CD4-positive, CD25-positive, alpha-beta regulatory T cell (primary cell): ENCODE measurements at places on chromosomes 2 and 18. TPM values are rescaled to one million over a fixed set of nuclear protein-coding genes. Genes with fewer than 3 reads are reported as not detected.
A peak's percentile ranks its signal among the peaks of the same experiment; 100 is the strongest.

The GNLY gene
- polyA plus RNA-seq: 8.7 TPM

The CFC1 gene
- not detected for polyA plus RNA-seq

The SRBD1 gene
- 7.4 TPM for polyA plus RNA-seq

The CD207 gene
- not detected for polyA plus RNA-seq

The SPP2 gene
- polyA plus RNA-seq: not detected

The EIF5B gene
- 3.9 TPM for polyA plus RNA-seq

The L3MBTL4 gene
- polyA plus RNA-seq: not detected

The GALNT3 gene
- 2.3 TPM for polyA plus RNA-seq

The PRSS56 gene
- not detected for polyA plus RNA-seq

GRCh38 chr2:97910403-97911205 is 85.1 kb downstream of the TMEM131 start:
- H3K27ac ChIP-seq: no peak overlapping the region
- no peaks in the 10 kb centered on the region for H3K4me1 ChIP-seq
- DNase-seq: no peak
- no peaks in the 10 kb centered on the region for H3K27me3 ChIP-seq
- no peak overlapping the region for H3K4me3 ChIP-seq
- peaks cover 24% of the 10 kb centered on the region for H3K36me3 ChIP-seq

DNA sequence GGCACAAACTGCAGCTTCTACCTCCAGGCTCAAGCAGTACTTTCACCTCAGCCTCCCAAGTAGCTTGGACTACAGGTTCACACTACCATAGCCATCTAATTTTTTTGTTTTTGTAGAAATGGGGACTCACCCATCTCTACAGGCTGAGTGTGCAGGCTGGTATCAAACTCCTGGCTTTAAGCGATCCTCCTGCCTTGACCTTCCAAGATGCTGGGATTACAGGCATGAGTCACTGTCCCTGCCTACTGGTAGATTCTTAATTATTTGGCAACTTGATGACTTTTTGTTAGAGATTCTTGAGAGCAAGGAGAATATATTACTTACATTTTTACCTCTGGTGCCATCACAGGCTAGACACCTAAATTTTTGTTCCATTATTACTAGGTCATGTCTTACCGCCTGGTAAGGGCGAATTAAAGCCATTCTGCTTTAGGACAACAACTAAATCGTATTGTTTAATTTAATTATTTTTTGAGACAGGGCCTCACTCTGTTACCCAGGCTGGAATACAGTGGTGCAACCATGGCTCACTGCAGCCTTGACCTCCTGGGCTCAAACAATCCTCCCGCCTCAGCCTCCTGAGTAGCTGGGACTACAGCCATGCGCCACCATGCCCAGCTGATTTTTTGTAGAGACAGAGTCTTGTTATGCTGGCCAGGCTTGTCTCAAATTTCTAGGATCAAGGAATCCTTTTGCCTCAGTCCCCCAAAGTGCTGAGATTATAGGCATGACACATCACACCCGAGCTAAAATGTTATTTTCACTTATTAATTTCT is 15.7 kb downstream of the DYNC1I2 start:
- no peak overlapping the region for H3K4me3 ChIP-seq
- H3K36me3 ChIP-seq: peaks cover 6% of the 10 kb centered on the region
- no peak for DNase-seq
- no peak overlapping the region for H3K27ac ChIP-seq

GRCh38 chr18:63236406-63236805 is 83.2 kb downstream of the BCL2 start:
- H3K4me3 ChIP-seq: no peak overlapping the region
- DNase-seq: no peak
- peaks cover 36% of the 10 kb centered on the region for H3K4me1 ChIP-seq
- no peaks in the 10 kb centered on the region for H3K27me3 ChIP-seq
- H3K27ac ChIP-seq: peak overlapping the region; percentile 14

GRCh38 chr2:106531676-106532214 is 44.6 kb downstream of the CD8B2 start:
- no peaks in the 10 kb centered on the region for H3K36me3 ChIP-seq
- H3K4me1 ChIP-seq: no peaks in the 10 kb centered on the region
- DNase-seq: no peak
- H3K27ac ChIP-seq: no peak overlapping the region

- no peak for DNase-seq
- H3K36me3 ChIP-seq: no peaks in the 10 kb centered on the region
- no peak overlapping the region for H3K4me3 ChIP-seq
- peaks cover 17% of the 10 kb centered on the region for H3K27me3 ChIP-seq
Measured at GRCh38 chr2:33437815-33438214, 38.6 kb upstream of the RASGRP3 start.

GRCh38 chr2:191555092-191555742 is 122.7 kb upstream of the NABP1 start:
- H3K27ac ChIP-seq: no peak overlapping the region
- peak; percentile 82 for DNase-seq
- no peaks in the 10 kb centered on the region for H3K4me1 ChIP-seq
- peaks cover 3% of the 10 kb centered on the region for H3K27me3 ChIP-seq

DNA sequence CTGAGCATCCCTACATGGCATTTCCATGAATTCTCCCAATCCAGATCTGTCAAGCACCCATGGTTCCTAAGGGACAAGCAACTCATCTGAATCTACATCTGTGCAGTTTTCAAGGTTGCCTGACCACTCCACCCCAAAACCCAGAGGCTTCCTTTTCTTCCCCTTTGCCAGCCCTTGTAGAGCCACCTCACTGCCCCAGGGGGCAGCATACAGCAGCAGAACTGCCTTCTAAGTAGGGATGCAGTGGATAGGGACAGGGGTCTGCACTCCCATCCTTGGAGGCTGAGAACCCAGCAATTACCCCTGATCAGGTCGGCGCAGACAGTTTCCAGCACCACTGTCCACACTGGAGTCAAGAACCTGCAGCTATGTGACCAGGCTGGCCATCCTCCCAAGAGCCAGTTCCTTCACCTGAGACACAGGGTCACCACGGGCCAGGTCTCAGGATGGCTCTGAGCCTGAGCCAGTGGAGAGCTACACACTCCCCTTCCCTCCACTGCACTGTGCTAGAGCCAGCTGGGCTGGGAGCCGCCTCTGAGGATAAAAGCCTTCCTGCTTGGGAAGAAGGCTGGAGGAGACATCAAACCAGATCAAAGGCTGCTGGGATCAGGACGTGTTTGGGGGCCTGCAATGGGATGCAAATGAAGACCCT is 283.1 kb downstream of the CELF4 start:
- no peaks in the 10 kb centered on the region for H3K36me3 ChIP-seq
- H3K4me3 ChIP-seq: no peak overlapping the region
- H3K27ac ChIP-seq: no peak overlapping the region
- H3K4me1 ChIP-seq: no peaks in the 10 kb centered on the region

GRCh38 chr18:44464398-44465180 is 216.1 kb upstream of the SETBP1 start:
- H3K4me3 ChIP-seq: no peak overlapping the region
- no peaks in the 10 kb centered on the region for H3K36me3 ChIP-seq
- H3K4me1 ChIP-seq: no peaks in the 10 kb centered on the region
- DNase-seq: no peak
- no peak overlapping the region for H3K27ac ChIP-seq

GRCh38 chr18:72427721-72428120 is 116.4 kb downstream of the CBLN2 start:
- no peak overlapping the region for H3K27ac ChIP-seq
- no peaks in the 10 kb centered on the region for H3K36me3 ChIP-seq
- no peaks in the 10 kb centered on the region for H3K27me3 ChIP-seq
- no peak overlapping the region for H3K4me3 ChIP-seq
- no peaks in the 10 kb centered on the region for H3K4me1 ChIP-seq

DNA sequence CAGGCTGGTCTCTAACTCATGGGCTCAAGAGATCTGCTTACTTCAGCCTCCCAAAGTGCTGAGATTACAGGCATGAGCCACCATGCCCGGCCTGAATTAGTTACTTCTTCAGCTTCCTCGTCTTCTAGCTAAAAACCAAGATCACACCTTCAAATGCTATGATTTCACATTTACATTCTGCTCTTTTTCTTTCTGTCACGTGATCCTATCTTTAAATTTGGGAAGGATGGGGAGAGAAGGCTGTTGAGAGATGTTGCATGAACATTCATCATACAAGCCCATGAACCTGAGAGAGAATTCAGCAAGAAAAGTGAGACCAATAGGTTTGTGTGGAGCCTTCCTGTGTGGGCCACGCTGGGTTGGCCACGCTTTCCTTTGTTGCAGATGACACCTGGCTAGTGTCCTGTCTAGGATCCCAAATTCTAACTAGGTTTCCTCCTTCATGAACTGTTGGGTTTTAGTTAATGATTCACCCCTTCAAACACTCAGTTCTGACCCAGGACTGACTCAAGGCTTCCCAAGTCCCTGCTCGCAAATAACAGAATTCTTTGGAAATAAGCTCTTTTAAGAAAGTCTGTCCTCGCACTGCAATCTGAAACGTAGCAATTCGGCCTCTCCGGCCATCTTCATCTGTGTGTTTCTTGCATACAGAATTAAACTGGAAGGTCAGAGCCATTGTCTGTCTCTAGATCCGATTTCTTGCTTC is 57.3 kb upstream of the CREB1 start:
- peaks cover 5% of the 10 kb centered on the region for H3K4me1 ChIP-seq
- no peak overlapping the region for H3K27ac ChIP-seq
- H3K27me3 ChIP-seq: no peaks in the 10 kb centered on the region
- H3K36me3 ChIP-seq: no peaks in the 10 kb centered on the region

DNA sequence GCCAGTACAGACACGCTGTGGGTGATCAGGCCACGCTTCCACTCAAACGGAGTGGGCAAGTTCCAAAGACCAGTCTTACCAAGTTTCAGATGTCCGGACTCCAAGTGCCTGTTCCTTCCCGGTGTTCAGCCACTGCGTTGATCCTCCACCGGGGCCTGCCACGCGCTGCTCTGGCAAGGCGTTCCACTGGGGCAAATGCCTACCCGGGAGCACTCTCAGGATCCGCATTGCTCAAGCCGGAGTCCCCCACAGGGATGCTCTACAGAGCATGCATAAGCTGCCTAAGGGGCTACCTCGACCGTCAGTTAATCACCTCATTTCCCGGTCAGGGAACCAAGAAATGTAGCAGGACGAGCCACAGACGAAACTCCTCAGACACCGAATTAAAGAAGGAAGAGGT is 37.0 kb upstream of the CLASP1 start:
- no peak overlapping the region for H3K27ac ChIP-seq
- H3K36me3 ChIP-seq: no peaks in the 10 kb centered on the region
- H3K4me3 ChIP-seq: no peak overlapping the region

- H3K4me3 ChIP-seq: no peak overlapping the region
- no peaks in the 10 kb centered on the region for H3K4me1 ChIP-seq
- no peak overlapping the region for H3K27ac ChIP-seq
- no peaks in the 10 kb centered on the region for H3K36me3 ChIP-seq
- no peak for DNase-seq
Measured at GRCh38 chr18:42611134-42611533, 504.4 kb downstream of the RIT2 start.

GRCh38 chr2:220949466-220949865 is 622.6 kb downstream of the EPHA4 start:
- no peak overlapping the region for H3K27ac ChIP-seq
- no peak for DNase-seq
- H3K4me1 ChIP-seq: no peaks in the 10 kb centered on the region

- no peaks in the 10 kb centered on the region for H3K36me3 ChIP-seq
- H3K27me3 ChIP-seq: peaks cover 2% of the 10 kb centered on the region
- H3K4me3 ChIP-seq: no peak overlapping the region
- peak; percentile 82 for DNase-seq
- peaks cover 5% of the 10 kb centered on the region for H3K4me1 ChIP-seq
Measured at GRCh38 chr2:162123806-162124758, 28.0 kb downstream of the GCG start.

DNA sequence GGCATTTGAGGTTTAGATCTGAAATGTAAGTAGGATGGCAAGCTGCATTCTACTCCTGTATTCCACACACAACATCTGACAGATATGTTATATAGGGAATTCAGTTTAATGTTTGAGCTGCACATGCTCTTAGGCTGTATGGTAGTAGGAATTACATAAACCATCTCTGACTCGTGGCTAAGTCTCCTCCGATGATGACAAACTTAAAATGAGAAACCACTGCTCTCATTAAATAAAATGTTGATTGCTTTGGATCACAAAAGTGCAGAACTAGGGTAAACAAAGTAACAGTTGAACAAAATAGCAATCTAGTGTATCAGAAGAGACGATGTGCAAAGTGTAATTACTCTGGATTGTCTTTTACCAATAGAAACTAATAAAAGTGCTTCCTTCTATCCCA is 50.1 kb upstream of the WDR75 start:
- H3K27me3 ChIP-seq: no peaks in the 10 kb centered on the region
- no peak overlapping the region for H3K27ac ChIP-seq
- H3K4me1 ChIP-seq: no peaks in the 10 kb centered on the region
- H3K36me3 ChIP-seq: no peaks in the 10 kb centered on the region

- no peak overlapping the region for H3K4me3 ChIP-seq
- DNase-seq: peak; percentile 8
- H3K27me3 ChIP-seq: no peaks in the 10 kb centered on the region
- no peaks in the 10 kb centered on the region for H3K36me3 ChIP-seq
- H3K27ac ChIP-seq: no peak overlapping the region
- no peaks in the 10 kb centered on the region for H3K4me1 ChIP-seq
Measured at GRCh38 chr2:235605312-235606003, 111.6 kb downstream of the AGAP1 start.

GRCh38 chr18:76161983-76162382 is 333.1 kb downstream of the ZNF516 start:
- no peak overlapping the region for H3K4me3 ChIP-seq
- H3K36me3 ChIP-seq: no peaks in the 10 kb centered on the region
- H3K27me3 ChIP-seq: peaks cover 1% of the 10 kb centered on the region
- DNase-seq: no peak
- H3K4me1 ChIP-seq: no peaks in the 10 kb centered on the region

GRCh38 chr2:86295066-86295465 is 42.4 kb downstream of the REEP1 start:
- no peak overlapping the region for H3K4me3 ChIP-seq
- H3K27ac ChIP-seq: no peak overlapping the region
- peaks cover 15% of the 10 kb centered on the region for H3K27me3 ChIP-seq
- H3K36me3 ChIP-seq: no peaks in the 10 kb centered on the region
- DNase-seq: no peak

DNA sequence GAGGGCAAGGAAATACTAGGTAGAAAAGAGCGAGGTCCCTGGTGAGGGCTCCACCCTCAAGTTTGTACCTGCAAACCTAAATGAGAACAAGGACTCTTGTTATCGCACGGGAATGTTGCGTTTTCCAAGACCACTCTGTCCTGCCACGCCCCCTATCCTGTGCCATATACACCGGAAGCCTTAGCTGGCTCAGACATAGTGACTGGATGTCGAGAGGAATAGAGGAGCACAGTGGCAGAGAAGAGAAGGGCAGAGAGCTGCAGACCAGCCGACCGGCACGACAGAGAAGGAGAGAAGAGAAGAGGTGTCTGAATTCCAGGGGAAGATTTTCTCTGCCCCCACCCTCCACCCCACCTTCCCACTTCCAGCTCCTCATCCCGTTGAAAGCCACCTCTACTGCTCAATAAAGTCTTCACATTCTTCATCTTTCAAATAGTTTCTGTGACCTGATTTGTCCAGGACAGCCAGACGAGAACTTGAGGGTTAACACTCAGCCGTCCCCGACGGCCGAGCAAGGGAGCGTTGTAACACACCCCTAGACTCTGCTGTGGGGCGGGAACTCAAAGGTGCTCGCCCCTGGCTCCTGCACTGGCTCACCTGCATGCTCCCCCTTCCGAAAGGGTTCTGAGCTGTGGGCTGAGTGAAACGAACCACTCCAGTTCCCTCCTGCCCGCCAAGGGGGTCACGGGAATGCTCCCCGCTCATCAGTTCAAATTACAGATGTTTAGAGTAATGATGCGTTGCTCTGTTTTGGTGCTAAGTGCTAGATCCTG is 24.9 kb upstream of the COL3A1 start:
- H3K36me3 ChIP-seq: no peaks in the 10 kb centered on the region
- no peak overlapping the region for H3K4me3 ChIP-seq
- no peak overlapping the region for H3K27ac ChIP-seq
- no peak for DNase-seq
- no peaks in the 10 kb centered on the region for H3K4me1 ChIP-seq
